ENCODE measurements at places on chromosomes 2 and 18.

- DNase-seq: no peak
These were observed 109.6 kb downstream of the TAF4B start for GRCh38 chr18:26335571-26336487.

DNA sequence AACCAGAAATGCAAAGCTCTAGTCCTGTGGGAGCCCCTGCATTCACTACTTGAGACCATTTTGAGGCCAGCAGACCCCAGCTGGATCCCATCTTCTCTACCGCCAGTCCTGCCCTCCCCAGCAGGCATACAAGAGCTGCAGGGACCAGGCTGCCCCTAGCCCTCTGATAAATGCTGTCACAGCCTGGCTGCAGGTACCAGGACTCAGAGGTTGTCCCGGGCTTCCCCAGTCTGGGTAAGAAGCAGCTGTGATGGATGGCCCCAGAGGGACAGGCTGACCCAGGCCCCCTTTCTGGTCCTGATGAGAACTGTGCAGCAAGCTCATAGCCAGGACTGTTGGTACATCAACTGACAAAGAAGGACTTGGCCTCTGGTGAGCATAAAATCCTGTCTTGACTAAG is 132.9 kb upstream of the APCDD1 start:
- no peak for DNase-seq

- DNase-seq: no peak
These were observed 5.0 kb upstream of the CIDEA start for GRCh38 chr18:12248926-12249720.

DNA sequence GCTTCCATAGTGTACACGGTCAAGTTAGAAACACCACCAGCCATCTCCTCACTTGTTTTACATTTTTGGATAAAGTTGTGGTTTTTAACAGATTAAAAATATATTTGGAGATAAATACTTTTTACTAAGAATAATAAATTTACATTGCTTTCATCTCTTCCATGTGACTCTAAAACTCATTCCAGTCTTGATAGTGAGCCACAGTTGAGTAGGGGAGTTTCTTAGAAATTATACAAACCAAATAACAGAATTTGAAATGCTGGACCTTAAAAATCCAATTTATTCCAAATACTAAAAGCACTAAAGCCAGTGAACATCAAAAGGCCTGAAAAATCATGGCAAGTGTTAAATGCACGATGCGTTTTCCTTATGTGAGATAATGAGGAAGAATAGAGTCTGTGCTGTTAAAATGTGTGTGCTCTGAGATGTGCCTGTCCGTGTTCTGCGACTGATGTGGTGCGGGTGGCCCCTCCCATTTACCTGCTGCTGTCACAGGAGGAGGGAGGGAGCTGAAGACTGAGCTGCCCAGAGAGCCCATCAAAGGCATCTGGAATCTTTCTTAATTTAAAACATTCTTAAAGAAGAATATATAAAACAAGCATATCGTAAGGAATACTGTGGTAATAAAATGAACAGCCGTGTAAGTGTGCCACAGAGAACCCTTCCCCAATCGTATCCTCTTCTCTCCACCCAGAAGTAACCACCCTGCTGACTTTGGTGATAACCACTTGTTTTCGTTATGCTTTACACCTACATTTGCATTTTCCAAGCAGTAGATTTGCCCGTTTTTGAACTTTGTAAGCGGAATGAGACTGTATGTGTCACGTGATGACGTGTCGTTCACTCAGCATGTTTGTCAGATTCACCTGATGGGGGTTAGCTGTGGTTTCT is 57.0 kb upstream of the TXNDC2 start:
- DNase-seq: no peak

Data from cortex of kidney (tissue), 1 donor.